ENCODE measurements at places on chromosomes 2 and 18. TPM values are rescaled to one million over a fixed set of nuclear protein-coding genes. Genes with fewer than 3 reads are reported as not detected.

- peak; percentile 54 for DNase-seq
Measured at GRCh38 chr18:79953971-79954651, 2.7 kb upstream of the SLC66A2 start.

SNTG2 gene
- total RNA-seq, result 0.67 TPM

DNA sequence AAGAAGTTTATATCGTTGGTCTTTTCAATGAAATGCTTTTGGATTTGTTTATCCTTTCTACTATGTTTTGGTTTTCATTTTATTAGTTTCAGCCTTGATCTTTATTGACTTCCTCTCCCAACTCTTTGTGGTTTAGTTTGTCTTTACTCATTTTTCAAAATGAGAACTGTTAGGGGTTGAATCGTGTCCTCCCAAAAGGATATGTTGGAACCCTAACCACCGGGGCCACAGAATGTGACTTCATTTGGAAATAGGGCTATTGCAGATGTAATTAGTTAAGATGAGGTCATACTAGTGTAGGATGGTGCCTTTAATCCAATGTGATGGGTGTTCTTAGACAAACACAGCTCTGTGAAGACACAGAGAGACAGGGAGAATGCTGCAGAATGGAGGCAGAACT, 60.4 kb upstream of the IL1R2 start:
- DNase-seq, result peak; percentile 25

- no peak for DNase-seq
Measured at GRCh38 chr2:181461056-181461997, 4.1 kb downstream of the ITGA4 start.

- DNase-seq, result no peak
Measured at GRCh38 chr2:66535574-66536289, 100.8 kb downstream of the MEIS1 start.

- no peak for DNase-seq
Measured at GRCh38 chr2:204834716-204835384, 289.6 kb downstream of the PARD3B start.

EVX2 gene
- total RNA-seq, result not detected

STON1 gene
- 1.2 TPM for total RNA-seq

DNA sequence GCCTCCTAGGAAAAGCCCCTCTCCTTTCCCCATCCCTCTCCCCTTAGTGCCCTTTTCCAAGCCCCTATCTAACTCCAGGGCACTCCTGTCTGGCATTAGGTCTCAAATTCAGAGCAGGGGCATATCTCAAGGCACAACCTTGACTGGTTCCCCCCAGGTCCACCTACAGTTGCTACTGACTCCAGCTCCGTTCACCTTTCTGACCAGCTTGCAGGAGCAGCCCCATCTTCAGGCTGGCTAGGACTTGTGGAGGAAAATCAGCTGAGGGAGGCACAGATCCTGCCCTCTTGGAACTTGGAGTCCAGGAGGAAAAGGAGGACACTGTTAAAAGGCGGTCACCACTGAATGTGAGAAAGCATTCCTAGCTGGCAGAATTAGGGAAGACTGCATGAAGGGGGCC, 152.4 kb downstream of the ZFP36L2 start:
- no peak for DNase-seq

DOCK10 gene
- 139 TPM for total RNA-seq
